Activated CD4-positive, alpha-beta T cell treated with anti-CD3 and anti-CD28 coated beads for 36 hours (primary cell): ENCODE measurements at places on chromosomes 11 and 22. TPM values are rescaled to one million over a fixed set of nuclear protein-coding genes. Genes with fewer than 3 reads are reported as not detected.

GRCh38 chr11:298406-299065, 790 bp downstream of the IFITM5 start:
- no peaks in the 10 kb centered on the region for H3K27me3 ChIP-seq
- no peaks in the 10 kb centered on the region for H3K36me3 ChIP-seq
- peaks cover 9% of the 10 kb centered on the region for H3K4me1 ChIP-seq
- no peak overlapping the region for H3K27ac ChIP-seq
- H3K4me3 ChIP-seq = no peak overlapping the region

DNA sequence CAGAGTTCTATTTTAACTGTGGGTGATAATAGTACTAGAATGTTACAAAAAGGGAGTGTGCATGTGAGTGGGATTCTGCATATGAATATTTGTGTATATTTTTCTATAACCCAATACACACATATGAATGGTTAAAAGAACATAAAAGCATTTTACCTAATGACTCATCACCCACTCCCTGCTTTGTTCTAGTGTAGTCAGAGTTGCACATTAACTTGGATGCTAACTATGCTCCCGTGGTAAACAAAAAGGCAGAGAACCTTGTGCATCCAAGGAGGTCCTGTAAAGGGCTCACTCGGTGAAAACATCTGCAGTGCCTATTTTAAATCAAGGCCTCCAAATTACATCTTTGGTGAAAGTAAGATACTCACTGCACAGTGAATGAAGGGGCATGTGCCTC, 1289.4 kb downstream of the LRRC4C start:
- no peaks in the 10 kb centered on the region for H3K36me3 ChIP-seq
- DNase-seq = no peak
- H3K27ac ChIP-seq = no peak overlapping the region
- H3K4me1 ChIP-seq = no peaks in the 10 kb centered on the region
- no peaks in the 10 kb centered on the region for H3K27me3 ChIP-seq
- H3K4me3 ChIP-seq = no peak overlapping the region

GRCh38 chr11:76860539-76861475, at the start of gene ACER3:
TSS of gene ACER3 (plus strand) at chr11:76860918. CDS start at chr11:76860977, 59 bp downstream.
- H3K27me3 ChIP-seq = no peaks in the 10 kb centered on the region
- H3K27ac ChIP-seq = peak within 1 kb of the TSS; percentile 70

AIFM3 gene
- not detected for total RNA-seq

C11orf86 gene
- not detected for total RNA-seq

DNA sequence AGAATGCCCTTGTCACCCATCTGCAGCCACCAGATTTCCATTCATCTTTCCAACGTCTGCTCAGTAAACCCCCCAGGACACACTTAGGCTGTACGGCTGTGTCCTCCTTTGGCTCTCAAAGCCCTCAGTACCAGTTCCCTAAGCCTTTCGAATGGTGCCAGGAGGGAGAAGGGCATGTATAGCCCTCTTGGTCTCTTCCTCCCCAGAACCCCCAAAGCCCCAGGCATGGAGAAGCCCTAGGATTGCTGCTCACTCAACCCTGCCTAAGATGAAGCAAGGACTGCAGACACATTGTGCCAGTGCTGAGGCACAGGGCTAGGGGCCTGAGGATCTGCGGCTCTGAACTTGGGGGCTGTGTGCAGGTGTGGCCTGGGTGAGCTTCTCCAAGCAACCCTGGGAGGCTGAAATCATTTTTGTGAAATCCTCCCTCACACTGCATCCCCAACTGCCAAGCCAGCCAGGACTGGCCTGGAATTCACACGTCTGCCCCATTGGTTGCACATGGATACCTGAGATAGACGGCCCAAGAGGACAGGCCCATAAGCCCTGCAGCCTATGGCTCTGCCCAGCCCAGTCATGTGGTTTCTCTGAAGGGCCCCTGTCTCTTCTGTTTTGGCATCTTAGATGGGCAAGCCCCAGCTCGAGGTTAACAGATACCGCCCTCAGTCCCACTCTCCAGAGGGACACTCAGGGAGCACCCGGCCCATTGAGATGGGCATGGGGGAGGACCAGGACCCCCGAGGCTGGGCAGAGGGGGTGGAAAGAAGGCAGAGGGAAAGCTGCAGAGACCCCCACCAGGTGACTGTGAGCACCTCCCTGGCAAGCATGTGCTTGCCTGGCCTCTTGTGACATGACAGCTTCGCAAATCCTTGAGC, 34.0 kb downstream of the KCNQ1OT1 start:
- no peaks in the 10 kb centered on the region for H3K4me1 ChIP-seq
- no peaks in the 10 kb centered on the region for H3K27me3 ChIP-seq
- no peak overlapping the region for H3K27ac ChIP-seq
- no peak for DNase-seq
- no peaks in the 10 kb centered on the region for H3K36me3 ChIP-seq

CYTH4 gene
- 33.1 TPM for total RNA-seq

DNA sequence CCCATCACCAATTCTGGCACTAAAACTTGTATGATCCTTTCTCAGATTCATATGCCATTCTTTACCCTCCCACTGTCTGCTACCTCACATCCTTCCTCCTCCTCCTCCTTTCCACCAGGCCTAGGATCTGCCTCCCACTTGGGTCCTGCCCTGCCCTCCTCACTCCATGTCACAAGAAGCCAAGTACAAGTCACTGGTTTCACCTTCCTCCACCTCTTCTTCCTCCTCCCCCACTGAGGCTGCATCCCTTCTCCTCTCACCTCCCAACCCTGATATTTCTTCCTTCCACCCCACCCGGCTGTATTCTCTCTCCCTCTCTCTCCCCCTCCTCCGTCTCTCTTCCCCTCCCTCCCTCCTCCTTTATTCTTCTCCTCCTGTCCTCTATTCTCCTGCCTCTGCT, 46.6 kb downstream of the LARGE1 start:
- H3K27ac ChIP-seq = no peak overlapping the region
- no peaks in the 10 kb centered on the region for H3K36me3 ChIP-seq
- DNase-seq = no peak
